ENCODE measurements at places on chromosomes 1 and 21.

DNA sequence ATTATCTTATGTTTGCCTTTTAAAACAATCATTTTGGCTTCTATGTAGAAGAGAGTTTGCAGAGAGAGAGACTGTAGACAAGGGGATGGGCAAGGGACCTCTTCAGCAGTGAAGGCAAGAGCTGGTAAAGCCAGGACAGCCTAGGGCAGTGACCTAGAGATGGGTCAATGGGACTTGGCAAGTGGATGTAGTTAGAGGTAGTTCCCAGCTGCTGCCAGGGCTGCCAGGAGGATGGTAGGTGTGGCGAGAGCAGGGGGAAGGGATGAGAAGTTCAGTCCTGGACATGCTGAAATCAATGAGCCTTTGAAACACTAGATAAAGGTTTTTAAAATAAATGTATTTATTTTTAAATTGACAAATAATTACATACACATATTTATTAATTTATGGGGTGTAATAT, 6.4 kb upstream of the SPRR5 start:
- DNase-seq, result no peak

GRCh38 chr21:16796776-16797175, 716.1 kb upstream of the CXADR start:
- DNase-seq, result no peak

- no peak for DNase-seq
Observed at GRCh38 chr1:234942879-234943506, 185.6 kb downstream of the TOMM20 start.

- DNase-seq, result no peak
Observed at GRCh38 chr1:220426989-220427388, 100.9 kb upstream of the MARK1 start.

- no peak for DNase-seq
Observed at GRCh38 chr1:228939001-228939691, 203.9 kb downstream of the RHOU start.

- no peak for DNase-seq
Observed at GRCh38 chr1:224082146-224082545, 31.8 kb upstream of the FBXO28 start.

DNA sequence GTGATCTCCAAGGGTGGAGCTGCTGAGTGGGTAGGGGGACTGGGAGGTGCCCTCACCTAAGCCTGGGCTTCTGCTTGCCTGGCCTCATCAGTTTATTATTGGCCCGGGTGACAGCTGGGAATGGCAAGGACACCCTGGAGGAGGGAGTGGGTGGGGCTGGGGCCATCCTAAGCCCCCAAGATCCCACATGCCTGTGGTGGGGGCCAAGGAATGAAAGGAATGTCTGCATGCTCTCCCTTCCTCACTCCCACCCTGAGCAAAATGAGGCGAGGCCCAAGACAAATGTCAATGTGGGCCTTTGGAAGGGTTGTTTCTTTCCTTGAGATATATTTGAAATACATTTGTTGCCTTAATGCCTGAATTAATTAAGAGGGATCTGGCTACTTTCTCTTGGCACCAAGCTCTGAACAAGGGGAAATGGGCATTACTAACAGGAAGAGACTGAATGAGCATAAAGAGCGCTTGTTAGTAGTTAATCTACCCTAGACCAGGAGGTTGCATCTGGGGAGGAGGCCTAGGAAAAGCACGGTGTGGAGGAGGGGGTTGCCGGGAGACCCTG, 19.7 kb upstream of the CHI3L1 start:
- no peak for DNase-seq

DNA sequence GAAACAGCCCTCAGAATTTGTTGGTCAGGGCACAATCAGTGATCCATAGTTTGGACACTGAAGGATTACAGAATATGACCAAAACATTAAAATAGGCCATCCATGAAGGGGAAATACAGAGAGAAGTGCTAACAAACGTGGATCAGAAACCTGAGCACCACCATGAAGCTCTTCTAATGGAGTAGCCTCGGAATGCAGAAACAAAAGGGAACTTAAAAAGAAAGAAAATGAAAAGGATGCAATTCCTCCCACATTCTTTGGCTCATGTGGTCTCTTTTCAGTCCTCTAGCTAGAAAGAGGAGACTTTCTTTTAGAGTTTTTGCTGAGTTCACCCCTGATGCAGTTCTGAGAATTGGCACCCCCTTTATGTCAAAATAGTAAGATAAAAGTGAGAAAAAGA, 989.8 kb upstream of the B3GALT2 start:
- DNase-seq, result no peak

GRCh38 chr1:154178911-154179811, 12.7 kb downstream of the TPM3 start:
- no peak for DNase-seq

DNA sequence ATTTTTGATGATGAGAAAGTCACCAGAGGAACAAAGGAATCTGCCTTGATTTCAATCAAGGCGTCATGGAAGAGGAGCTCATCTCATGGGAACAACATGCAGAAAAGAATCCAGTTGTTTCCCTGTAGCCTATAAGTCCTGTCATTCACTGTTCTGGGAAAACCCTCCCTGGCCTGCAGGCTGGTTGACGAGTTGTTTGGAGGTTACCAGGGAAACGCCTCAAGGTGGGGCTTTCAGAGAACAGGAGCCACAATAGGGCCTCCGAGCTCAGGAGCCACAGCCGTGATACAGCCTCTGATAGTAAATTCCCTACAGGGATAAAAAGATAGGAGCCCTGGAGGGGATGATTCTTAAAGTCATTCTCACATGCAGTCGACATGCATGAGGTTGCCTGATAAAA, 135.2 kb downstream of the PSMG1 start:
- no peak for DNase-seq

DNA sequence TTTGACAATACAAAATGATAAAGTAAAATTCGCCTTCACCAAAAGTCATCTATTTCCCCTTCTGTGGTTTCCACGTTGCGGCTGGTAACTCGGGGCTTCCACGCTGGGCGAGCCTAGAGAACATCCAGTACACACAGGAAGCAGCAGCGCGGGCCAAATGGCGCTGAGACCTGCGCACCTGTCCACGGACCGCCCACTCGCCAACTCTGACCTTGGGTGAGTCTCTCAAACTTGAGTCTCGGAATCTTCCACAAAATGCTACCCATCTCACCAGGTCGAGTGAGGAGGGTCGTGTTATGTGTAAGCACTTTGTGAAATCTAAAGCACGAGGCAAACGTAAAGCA, 820 bp upstream of the TTF2 start:
- DNase-seq, result peak; percentile 77

DNA sequence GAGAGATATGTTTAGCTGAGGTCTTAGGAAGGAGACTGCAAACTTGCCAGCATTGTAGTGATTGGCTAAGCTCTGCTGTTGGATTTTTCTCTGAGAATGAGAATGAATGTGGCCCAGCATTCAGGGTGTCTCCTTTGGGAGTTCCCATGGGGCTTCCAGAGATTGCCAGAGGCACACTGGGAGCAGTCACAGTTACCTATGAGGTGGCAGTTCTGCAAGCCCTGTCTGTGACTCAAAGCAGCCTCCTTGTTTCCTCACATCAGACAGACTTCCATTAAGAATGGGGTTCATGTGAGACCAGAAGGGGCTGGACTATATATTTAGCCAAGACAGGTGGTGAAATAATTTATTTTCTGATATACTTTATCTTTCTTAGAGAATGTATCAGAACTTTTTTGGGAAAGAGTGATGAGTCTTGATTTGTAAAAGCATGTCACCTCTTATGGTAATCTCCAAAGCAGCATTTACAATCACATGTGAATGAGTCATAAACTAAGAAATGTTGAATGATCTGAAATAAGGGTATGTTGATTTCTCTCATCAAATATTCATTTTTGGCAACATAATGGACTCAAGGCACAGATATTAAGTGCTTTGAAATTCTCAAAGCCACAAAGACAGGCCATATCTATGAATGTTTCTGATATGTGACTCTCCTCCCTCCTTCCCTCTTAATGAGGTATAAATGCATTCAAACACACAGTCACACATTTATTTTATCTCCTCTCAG, 9.5 kb upstream of the SLC19A2 start:
- DNase-seq, result no peak

- DNase-seq, result no peak
Observed at GRCh38 chr1:5479876-5480646, 512.2 kb downstream of the NPHP4 start.

DNA sequence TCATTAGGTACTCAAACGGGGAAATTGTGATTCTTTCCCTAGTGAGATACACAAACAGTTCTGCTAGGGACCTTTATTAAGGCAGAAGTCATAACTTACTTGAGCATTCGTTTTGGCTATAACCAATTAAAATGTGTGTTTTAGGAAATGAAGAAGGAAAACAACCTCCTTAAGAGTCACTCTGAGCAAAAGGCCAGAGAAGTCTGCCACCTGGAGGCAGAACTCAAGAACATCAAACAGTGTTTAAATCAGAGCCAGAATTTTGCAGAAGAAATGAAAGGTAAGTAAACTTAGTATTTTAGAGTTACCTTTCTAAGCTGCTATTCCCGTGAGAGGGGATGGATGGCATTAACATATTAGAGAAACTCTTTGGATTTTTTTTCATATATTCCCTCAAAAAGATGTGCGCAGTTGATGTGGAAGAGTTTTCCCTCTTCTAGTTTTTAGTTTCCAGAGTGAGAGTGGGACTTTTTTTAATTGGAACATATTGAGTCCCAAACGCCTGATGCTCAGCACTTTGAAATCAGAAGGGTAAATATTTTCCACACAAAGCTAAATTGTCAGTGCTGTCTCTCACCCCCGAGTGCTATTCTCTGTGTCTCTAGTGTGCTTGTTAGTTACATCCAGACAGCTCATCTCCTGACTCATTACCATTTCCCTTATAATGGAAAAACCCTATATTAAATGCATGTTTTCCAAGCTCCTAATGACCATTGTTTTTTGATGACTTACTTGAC, 34.9 kb downstream of the CENPF start:
- DNase-seq, result peak; percentile 54

DNA sequence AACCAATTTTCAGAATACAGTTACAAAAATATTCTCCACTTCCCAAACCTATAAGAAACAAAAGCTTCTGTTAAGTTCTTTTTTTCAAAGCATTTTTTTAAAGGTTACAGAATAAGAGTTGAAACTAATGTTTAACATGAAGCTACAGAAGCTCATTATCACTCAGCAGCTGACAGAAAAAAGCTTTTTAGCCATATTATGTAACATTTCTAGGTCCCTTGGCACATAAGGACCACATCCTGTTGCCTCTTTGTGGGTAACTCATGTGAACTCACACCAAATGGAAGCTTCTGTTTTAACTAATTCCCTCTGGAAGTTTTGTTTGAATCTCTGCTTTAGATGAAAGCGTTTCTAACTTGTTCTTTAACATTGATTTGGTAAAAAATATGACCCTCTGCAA, 242.5 kb upstream of the TMPRSS15 start:
- DNase-seq, result no peak

GRCh38 chr1:53543130-53543777, 84.1 kb downstream of the DMRTB1 start:
- no peak for DNase-seq

GRCh38 chr1:87279536-87279875, 49.2 kb upstream of the LMO4 start:
- DNase-seq, result no peak

Data from CD4-positive, alpha-beta T cell treated with Interleukin-17A for 4 hours (primary cell).